ENCODE measurements at places on chromosomes 6 and 20.

- no peak for DNase-seq
- no peak overlapping the region for H3K4me3 ChIP-seq
- H3K36me3 ChIP-seq, result no peaks in the 10 kb centered on the region
- H3K27me3 ChIP-seq, result no peaks in the 10 kb centered on the region
- H3K27ac ChIP-seq, result no peak overlapping the region
Measured at GRCh38 chr6:90895299-90896074, 308.6 kb upstream of the MAP3K7 start.

DNA sequence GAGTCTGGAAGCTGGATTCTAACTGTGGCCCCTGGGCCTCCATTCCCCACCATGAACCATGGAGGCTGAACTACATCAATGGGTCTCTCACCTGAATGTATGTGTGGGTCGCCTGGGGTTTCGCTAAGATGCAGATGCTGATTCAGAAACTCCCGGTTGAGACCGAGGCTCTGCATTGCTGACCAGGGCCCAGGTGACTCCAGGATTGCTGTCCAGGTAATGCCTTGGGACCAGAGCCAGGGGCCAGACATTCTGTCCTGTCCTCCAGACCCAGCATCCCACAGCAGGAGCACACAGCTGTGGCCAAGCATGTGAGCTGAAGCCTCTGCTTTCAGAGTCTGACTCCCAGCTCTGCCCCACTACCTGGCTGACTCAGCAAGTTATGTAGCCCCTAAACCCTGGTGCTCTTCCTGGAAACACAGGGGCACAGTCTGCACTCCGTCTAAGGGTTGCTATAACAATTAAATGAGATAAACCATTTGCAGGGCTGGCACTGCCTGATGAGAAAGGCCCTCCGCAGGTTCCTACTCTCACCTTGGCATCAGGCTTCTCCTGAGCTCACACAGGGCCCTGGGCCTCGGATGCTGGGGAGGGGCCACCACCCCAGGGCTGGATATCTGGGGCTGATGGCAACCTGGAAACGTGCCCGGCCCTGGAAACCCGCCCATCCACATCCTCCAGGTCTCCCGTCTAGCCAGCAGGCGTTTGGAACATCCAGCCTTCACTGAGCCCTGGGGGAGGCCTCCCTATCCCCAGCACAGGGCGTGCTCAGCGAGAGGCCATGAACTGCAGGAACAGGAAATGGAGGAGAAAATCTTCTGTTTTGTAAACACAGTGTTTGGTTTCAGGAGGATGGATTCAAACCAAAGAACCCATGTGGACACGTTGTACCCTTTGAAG is 175.7 kb downstream of the DLL1 start:
- H3K4me1 ChIP-seq, result no peaks in the 10 kb centered on the region
- DNase-seq, result no peak
- no peaks in the 10 kb centered on the region for H3K27me3 ChIP-seq
- H3K4me3 ChIP-seq, result no peak overlapping the region
- no peaks in the 10 kb centered on the region for H3K36me3 ChIP-seq
- H3K27ac ChIP-seq, result no peak overlapping the region

- H3K27me3 ChIP-seq, result peaks cover 92% of the 10 kb centered on the region
- H3K4me3 ChIP-seq, result no peak overlapping the region
- no peaks in the 10 kb centered on the region for H3K36me3 ChIP-seq
- peaks cover 13% of the 10 kb centered on the region for H3K4me1 ChIP-seq
- no peak overlapping the region for H3K27ac ChIP-seq
Measured at GRCh38 chr6:99613409-99613704, 6.7 kb downstream of the PRDM13 start.

DNA sequence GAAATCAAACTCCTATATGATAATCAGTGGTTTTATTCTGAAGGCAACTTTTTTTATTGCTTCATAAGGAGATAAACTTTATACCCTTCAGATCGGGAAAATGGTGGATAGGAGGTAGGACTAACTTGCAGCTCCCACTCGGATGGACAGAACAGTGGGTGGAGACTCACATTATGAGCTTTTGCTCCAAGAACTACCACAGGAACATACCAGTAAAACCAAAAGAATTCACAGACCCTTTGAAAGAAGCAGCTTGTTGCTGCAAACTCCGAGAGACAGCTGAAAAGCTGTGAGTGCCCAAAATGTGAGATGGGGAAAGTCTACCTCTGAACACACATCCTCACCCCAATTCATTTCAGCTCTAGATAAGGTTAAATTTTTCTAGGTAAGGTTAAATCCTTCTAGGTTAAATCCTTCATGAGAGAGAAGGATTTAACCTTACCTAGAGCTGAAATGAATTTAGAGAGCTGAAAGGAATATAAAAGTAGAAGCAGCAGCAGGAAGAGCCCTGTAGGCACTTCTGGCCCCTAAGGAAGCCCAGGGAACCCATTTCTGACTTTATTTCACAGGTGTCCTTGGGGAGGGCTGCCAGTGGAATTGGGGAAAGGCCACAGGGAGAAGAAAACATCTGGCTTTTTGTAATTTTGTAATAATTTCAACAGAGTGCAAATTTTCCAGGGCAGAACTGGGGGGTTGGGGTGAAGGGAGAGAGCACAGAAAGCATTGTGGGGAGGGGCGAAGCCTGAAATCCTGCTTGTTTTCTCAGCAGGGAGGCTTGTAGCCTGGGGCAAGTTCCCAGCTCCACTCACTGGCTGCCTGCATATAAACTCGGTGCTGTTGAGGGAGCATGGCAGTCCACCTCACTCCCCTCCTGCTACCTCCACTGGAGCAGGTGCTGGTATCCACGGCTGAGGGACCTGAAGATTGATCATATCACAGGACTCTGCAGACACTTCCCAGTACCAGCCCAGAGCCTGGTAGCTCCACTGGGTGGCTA is 65.9 kb upstream of the HCRTR2 start:
- DNase-seq, result no peak
- no peaks in the 10 kb centered on the region for H3K4me1 ChIP-seq
- H3K27ac ChIP-seq, result no peak overlapping the region
- H3K36me3 ChIP-seq, result no peaks in the 10 kb centered on the region

GRCh38 chr6:87553159-87553765 is 36.5 kb downstream of the RARS2 start:
- no peak overlapping the region for H3K27ac ChIP-seq
- no peaks in the 10 kb centered on the region for H3K4me1 ChIP-seq
- peaks cover 42% of the 10 kb centered on the region for H3K36me3 ChIP-seq

DNA sequence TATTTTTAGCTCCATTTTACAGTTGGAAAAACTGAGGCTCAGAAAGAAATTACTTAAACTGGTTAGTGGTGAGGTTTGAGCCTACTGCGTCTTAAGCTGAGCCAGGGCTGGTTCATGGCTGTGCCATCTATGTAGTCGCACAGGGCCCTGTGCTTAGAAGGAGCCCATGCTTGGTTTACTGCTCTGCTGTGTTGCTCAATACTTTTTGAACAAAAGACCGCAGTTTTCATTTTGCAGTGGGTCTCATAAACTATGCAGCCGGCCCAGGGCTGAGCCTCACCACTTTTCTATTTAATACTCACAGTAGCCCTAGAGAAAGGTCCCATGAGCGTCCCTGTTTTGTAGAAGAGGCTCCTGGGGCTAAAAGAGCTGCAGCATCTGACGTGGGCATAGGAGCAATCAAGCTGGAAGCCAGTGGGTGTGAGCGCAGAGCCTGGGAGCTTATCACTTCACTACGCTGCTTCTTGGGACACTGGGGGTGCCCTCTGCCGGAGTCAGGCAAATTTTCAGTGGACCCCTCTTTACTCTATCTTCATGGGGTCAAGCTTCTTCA is 501 bp downstream of the SIRPB2 start:
- no peak overlapping the region for H3K27ac ChIP-seq
- DNase-seq, result no peak
- peaks cover 7% of the 10 kb centered on the region for H3K27me3 ChIP-seq
- no peaks in the 10 kb centered on the region for H3K36me3 ChIP-seq
- no peak overlapping the region for H3K4me3 ChIP-seq

GRCh38 chr6:118724211-118724610 is 72.8 kb upstream of the CEP85L start:
- H3K27me3 ChIP-seq, result no peaks in the 10 kb centered on the region
- H3K4me1 ChIP-seq, result no peaks in the 10 kb centered on the region
- no peak overlapping the region for H3K27ac ChIP-seq
- no peaks in the 10 kb centered on the region for H3K36me3 ChIP-seq
- no peak overlapping the region for H3K4me3 ChIP-seq

GRCh38 chr6:5091210-5092069 is 6.3 kb downstream of the PPP1R3G start:
- H3K4me3 ChIP-seq, result no peak overlapping the region
- H3K4me1 ChIP-seq, result peaks cover 5% of the 10 kb centered on the region
- peaks cover 14% of the 10 kb centered on the region for H3K27me3 ChIP-seq
- no peak for DNase-seq
- H3K36me3 ChIP-seq, result no peaks in the 10 kb centered on the region

Measured in large intestine (tissue), 12 donors.